ENCODE measurements at places on chromosomes 16 and 17.

GRCh38 chr17:30091121-30091670, 25.4 kb upstream of the NSRP1 start:
- DNase-seq = no peak

DNA sequence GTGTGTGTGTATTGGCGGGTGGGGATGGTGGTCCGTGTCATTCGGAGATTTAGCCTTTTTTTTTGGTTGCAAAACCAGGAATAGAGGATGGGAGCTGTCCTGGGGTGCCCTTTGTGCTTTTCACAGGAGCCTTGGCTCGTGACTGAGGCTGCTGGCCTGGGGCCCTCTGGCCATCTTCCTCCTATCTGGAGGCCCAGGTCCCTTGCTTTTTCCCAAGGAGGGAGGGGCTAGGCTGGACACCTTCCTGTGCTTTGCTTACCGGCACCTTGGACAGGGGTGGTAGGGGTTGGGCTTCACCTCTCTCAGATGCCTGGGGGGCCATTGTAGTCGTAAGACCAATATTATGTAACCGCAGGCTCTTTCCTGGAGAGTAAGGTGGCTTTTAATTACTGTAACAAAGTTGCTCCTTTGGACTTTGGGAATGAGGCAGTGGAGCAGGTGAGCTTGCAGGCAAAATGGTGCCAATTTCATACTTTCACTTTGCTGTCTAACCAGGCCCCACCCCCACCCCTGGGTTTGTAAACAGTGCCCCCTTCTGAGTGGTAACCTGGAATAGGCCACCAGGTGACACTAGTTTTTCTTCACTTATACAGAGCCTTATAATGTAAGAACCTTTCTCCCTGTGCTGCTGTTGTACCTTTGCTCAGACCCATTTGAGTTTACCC, 1.2 kb downstream of the DYNLL2 start:
- no peak for DNase-seq

DNA sequence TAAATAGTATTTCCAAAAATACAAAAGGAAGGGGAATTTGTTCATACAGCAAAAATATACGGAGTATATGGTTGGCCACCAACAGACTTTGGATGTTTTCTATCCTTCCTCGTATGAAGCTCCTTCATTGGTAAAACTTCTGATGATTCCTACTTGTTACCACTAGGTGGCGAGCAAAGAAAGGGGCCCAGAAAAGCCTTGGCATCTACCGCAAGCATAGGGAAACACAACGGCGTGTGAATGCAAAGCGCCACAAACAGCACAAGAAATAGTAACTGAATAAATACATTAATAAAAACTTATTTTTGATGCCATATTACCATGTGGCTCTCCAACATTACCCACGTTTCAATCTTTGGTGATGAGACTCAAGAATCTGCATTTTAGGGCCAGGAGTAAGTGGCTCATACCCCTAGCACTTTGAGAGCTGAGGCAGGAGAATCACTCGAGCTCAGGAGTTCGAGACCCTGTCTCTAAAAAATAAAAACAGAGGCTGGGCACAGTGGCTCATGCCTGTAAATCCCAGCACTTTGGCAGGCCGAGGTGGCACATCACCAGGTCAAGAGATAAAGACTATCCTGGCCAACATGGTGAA, 34.5 kb downstream of the YWHAE start:
- DNase-seq = peak; percentile 1

DNA sequence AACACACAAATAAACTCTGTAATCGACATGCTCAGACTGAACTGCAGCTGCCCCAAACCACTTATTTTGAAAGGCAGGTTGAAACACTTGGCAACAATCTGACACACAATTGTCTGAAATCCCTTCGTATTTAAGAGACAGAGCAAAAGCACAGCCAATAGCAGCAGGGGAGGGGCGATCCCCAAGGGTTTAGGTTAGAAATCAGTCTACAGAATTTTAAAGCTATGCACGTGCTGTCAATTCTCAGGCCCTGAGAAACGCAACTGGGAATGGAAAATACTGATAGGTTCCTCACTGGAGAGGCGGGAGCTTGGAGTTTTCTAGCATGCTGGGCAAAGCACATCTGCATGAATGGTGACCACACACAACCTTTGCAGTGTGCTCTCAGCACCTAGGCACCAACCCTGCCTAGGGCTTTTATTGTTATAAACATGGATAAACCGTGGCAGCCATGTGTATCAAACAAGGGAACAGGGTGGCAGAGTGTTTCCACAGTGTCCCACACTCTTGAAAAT, 168.0 kb downstream of the AATF start:
- DNase-seq = no peak

GRCh38 chr17:49514071-49514721, 19.1 kb downstream of the NGFR start:
- no peak for DNase-seq

- no peak for DNase-seq
These were observed 855 bp downstream of the HSF4 start for GRCh38 chr16:67165121-67166078.

DNA sequence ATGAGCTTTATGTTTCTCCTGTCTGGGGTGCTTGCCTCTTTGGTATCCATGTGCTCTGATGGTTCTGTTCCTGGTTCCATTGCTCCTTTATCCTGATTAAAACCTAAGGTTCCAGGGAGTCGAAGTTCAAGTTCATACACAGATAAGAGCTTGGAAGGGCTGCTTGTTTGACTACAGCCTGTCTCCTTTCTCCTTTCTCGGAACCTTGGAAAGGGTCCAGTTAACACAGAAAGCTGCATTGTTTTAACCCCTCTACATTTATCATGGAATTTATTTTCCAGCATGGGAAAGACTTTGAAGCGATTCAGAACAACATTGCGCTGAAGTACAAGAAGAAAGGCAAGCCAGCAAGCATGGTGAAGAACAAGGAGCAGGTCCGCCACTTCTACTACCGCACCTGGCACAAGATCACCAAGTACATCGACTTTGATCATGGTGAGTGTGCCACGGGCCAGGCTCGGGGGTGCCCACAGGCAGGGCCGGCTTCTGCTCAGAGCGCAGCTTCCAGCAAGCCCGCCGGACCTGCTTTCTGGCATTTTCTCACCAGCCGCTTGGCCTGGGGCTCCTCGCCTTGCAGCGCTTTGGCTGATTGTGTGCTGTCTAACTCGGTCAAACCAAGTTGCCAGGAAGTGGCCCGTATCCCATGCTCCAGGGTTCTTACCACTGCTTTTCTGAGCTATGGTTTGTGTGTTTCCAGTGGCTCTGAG, 19.9 kb downstream of the CRAMP1 start:
- no peak for DNase-seq

GRCh38 chr16:24273508-24274182, 17.5 kb downstream of the CACNG3 start:
- DNase-seq = no peak

DNA sequence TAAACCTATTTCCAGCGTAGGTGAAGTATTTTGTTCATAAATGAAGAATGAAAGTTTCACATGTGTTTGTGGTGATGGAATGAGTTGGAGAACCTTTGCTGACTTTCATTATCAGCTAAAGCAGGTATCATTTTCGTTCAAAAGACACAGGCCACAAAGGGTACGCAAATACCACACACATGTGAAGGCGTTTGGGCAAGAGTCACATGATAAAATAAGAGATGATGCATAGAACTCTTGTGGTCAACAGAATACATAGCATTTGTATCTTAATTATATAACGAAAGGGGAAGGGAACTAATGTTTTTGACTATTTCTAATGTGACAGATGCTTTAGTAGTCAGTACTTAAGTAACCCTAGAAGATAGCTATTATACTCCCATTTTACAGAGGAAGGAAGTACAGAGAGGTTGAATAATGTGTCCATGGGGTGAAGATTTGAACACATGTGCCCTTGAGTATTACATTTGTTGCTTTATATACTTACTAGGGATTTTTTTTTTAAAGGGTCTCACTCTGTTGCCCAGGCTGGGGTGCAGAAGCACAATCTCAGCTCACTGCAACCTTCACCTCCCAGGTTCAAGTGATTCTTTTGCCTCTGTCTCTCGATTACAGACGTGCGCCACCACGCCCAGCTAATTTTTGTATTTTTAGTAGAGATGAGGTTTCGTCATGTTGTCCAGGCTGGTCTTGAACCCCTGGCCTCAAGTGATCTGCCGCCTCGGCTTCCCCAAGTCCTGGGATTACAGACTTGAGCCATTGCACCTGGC, 4.8 kb downstream of the RPA1 start:
- DNase-seq = no peak

- no peak for DNase-seq
These were observed 1.9 kb downstream of the PHF23 start for GRCh38 chr17:7237266-7237760.

DNA sequence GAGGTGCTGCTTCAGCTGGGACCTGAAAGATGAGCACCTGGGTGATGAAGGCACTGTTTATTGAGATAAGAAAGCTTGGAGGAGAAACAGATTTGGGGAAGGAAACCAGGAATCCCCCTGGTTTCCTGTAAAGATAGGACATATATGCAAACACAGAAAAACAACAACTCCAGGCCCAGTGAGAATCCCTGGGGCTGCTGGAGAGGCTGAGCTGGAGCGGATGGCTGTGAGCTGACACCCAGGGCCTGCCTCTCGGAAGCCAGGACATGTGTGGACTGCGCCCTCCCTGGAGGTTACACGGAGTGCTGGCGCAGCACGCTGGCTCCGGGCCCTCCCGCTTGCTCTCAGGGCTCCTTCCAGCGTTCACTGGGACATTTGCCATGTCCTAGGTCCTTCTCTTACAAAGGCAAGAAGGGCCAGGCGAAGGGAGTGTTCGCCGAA, 57.5 kb downstream of the CYB5B start:
- no peak for DNase-seq

- no peak for DNase-seq
These were observed 30.1 kb downstream of the CRLF3 start for GRCh38 chr17:30794372-30794771.
